Stimulated activated CD4-positive, alpha-beta T cell treated with anti-CD3 and anti-CD28 coated beads, TNF-alpha, amount 100 ng/mL, for 24 hours (primary cell): ENCODE measurements at places on chromosomes 2 and 18.
A peak's percentile ranks its signal among the peaks of the same experiment; 100 is the strongest.

- no peak for DNase-seq
Observed at GRCh38 chr2:75041731-75042600, 83.5 kb downstream of the POLE4 start.

GRCh38 chr2:136393514-136393913 lies 275.6 kb upstream of the CXCR4 start:
- no peak for DNase-seq

GRCh38 chr2:221874444-221874843 lies 302.3 kb upstream of the EPHA4 start:
- no peak for DNase-seq

DNA sequence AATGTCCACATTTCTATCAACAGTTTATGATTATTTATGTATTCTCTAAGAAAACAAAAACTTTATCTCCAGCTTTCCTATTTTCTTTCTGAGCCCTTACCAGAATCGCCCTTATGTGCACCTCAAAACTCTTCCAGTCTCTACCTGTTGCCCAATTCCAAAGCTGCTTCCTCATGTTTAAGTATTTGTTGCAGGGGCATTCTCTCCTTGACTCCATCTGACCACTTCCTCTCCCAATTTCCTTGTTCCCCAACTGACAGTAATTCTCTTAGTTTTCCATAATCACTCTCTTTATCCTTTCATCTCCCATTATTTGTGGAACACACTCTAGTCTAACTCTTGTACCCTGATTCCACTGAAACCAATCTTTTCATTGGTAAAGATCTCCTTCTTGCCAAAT lies 105.4 kb upstream of the RBBP8 start:
- no peak for DNase-seq

- no peak for DNase-seq
Observed at GRCh38 chr2:105822186-105822585, 77.5 kb downstream of the NCK2 start.

DNA sequence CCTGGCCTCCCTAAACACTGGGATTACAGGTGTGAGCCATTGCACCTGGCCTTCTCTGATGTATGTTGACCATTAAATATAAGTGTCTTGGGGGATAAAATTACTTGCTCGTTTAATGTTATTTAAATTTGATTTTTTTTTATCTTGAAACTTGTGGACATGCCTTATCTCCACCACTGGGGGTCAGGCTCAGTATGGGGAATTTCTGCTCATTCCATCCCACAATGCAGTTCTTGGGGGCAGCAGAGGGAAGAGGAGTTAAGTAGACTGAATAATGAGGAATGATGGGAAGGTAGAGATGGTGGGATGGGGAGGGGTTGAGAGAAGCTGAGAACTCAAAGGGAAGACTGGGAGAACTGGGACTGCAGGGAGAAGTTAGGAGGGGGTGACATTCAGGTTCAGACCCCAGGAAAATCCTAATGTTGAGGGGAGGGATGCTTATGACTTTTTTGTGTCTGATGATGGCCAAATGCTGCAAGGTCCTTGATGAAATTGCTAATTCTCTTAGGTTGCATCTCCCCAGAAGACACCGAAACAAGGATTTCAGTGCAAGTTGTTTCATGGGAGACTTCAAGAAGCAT lies 174.2 kb downstream of the MIB1 start:
- DNase-seq, result no peak

DNA sequence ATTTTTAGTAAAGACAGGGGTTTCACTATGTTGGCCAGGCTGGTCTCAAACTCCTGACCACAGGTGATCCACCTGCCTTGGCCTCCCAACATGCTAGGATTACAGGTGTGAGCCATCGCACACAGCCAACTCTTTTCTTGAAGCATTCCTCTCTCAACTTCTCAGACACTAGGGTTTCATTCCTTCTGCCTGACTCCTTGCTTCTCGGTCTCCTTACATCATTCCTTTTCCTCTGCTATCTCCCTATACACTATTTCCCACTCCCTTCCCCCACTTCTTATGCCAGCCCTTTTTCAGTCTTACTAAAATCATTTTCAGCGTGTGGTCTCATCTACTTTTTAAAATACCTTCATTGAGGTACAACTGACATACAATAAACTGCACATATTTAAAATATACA lies 6.1 kb downstream of the SOS1 start:
- no peak for DNase-seq

GRCh38 chr2:4174796-4175195 lies 471.4 kb downstream of the DCDC2C start:
- DNase-seq, result no peak

- DNase-seq, result no peak
Observed at GRCh38 chr2:166127217-166128155, at the start of gene SCN1A. Gene SCN1A, minus strand, starts transcription at chr2:166128020. Its CDS starts 54,399 bp downstream, at chr2:166073621.

DNA sequence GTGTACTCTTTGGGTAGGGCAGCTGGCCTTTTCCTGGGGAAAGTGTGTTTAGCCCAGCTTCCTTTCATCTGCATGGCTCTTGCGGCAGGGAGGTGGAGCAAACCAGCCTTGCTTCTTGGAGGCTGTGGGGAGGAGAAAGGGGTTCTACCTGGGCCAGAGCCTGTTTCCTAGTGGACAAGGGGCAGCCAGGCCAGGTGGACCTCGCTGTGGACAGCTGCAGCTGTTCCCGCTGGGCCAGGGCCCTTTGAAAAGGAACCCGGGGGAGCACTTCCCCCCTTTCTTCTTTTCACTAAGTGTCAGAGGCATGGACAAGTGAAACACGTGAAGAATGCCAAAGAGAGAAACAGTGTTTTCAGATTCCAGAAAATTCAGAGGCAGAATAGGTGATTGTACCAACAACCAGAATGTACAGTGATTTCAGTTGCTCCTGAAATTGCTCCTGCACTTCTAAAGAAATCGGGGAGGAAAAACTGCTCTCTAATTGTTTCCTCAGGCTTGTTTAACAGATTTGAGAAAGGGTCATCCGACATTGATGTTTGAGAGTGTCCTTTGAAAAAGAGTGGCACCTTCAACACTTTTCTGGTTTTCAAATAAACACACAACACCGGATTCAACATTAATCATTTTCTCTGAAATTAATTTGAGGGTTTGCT lies 3.9 kb downstream of the GLI2 start:
- no peak for DNase-seq

DNA sequence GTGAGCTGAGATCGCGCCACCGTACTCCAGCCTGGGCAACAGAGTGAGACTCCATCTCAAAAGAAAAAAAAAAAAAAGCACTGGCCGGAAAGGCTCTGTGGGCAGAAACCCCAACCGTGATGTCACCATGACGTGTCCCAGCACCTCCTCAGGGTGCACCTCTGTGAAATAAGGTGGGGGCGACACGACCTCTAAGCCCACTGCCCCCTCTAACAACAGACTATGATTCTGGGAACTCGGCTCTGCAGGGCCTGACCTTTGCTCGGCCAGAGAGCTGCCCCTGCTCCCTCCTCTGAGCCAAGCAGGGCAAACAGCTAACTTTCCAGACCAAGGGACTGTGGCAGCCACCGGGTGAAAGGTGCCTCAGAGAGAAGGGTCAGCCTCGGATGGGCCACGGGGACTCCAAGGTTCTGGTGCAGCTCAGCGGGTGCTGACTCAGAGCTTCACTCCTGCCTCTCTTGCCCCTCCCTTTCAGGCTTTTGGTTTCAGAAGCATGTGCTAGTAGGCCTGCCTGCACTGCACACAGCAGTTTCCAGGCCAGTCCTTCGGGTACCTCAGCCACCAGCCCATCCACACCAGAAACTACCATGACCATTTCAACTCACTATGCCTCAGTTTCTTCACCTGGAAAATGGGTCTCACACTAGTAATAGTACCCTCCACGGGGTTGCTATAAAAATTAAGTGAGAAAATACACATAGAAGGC lies 8.0 kb downstream of the TMBIM1 start:
- DNase-seq, result peak; percentile 63

GRCh38 chr2:199443589-199444130 lies 14.1 kb downstream of the SATB2 start:
- no peak for DNase-seq

GRCh38 chr2:46010925-46011490 lies 286.2 kb upstream of the EPAS1 start:
- DNase-seq, result no peak

- DNase-seq, result no peak
Observed at GRCh38 chr2:1591978-1592907, 152.1 kb downstream of the PXDN start.

DNA sequence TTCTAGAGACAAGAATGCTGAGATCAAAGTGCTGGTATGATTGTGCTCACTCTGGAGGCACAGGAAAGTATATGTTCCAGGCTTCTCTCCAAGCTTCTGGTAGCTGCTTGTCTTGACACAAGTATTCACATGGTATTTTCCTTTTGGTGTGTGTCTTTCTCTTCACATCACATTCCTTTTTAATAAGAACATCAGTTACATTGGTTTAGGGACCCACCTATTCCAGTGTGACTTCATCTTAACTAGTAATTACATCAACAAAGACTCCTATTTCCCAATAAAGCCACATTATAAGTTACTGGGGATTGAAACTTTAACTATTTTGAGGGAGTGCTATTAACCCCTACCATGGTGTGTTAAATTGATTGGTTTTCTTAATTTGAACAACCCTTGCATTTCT lies 119.1 kb downstream of the FSIP2 start:
- no peak for DNase-seq

DNA sequence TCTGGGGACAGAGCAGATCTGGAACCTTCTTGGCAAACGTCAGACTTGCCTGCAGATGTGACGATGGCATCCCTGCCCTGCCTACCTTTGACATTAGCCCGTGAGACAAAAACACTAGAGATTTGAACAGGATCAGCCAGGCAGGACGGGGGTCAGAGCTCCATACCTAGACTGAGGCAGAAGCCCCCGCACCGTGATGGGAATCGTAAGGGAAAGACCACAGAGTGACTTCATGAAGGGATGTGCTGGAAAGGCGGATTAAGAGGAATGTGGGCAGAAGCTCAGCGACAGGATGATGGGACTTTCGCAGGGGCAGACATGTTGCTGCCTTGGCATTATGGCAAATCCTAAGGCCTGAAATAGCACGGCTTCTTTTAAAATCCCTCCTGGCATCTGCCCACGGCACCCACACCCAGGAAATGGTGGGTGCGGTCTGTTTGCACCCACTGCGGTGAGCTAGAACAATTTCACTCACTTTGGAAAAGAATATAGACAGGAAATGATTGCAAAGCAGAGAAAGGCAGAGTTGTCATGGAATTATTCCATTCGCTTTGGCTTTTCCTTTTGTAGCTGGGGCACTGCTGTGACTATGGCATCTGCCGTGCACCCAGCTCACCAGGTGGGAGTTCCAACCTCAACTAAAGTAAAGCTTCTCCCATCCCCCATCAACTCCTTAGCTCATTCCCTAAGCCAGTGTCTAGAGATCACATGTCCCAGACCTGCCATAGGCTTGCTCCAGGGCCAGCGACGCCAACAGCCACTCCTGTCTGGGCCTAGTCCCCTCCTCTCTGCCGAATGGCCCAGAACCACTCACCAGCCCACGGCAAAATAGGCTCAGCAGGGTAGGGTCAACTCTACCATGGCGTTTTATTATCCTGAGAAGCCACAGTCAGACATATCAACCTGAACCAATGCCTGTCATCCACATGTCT lies 112.7 kb upstream of the NPAS2 start:
- DNase-seq, result no peak

DNA sequence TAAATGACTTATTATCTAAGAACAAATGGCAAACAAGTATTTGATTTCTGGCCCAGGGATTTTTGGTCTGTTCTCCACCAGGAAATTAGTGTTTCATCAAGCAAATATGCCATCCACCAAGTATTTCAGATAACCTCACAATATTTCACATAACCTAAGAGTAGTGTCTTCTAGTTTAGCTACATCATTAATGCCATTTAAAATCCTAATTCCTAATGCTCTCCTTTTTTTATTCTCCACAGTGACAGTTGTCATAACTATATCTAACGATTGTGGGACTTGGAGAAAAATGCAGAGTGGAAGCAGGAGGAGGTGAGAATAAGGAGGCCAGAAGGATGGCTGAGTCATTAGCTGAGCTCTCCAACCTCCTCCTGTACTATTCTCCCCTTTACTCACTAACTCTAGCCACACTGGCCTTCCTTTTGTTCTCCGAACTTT lies 58.5 kb upstream of the CTLA4 start:
- DNase-seq, result no peak

GRCh38 chr2:149009576-149010461 lies 28.7 kb upstream of the LYPD6B start:
- no peak for DNase-seq

DNA sequence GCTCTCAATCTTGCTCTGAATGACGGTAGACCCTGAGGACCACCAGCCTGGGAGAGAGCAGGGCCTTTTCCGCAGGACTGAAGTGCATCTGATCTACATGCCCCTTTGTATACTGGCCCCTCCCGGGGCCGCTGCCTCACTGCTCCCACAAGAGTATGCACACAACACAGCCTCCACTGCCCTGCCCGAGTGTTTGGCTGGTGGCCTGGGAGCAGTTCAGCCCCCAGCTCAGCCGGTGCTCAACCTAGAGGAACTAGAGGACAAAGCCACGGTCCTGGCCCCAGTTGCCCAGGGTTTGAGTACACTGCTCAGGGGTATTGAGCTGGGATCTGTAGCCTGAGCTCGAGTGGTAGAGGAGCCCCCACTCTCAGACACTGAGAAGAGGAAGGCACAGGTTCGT lies 118.9 kb upstream of the CAB39 start:
- no peak for DNase-seq

DNA sequence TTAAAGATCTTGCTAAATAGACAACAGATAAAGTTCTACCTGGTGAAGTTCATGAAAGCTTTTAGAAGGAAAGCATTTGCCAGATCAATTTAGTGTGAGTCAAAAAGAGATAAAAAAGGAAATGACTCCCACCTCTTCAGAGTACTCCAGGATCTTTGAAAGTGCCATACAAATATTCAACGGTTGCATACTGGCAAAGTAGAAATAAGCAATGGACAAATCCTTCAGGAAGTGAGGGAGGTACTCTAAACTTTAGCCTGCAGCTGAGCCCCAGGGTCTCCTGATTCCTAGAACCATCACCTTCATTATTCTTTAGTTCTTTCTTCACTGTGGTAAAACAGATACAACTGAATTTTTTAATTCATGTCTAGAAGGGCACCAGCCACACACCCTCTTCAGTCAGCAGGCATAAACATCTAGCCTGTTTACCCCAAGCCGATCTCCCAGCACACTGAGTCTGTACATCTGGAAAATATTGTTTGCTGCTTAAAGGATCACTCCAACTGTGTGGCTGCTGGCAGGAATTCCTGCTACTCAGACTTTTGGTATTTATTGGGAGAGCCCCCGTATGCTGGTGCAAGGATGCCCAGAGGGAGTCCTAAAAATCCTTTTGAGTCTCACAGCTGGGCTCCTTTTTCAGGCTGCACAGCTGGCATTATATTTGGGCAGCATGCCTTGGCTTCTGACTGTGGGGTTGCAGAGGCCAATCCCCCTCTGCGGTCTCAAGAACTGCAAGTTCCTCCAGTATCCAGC lies 72.3 kb upstream of the SESTD1 start:
- no peak for DNase-seq

DNA sequence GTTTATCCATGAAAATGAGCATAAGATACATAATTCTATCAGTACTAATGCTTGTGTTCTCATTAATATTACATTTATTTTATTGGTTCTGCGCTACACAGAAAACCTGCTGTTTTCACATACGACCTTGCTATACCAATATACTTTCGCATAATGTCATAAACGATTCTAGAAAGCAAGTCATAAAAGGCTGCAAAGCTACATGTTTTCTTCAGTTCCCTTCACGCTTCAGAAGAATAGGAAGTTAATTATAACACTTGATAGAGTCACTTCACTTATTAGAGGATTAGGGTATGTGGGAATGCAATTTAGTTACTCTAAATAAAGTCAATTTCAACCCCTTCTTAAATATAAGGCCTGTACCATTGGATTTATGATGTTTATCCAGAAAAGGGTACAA lies 29.0 kb downstream of the PSME4 start:
- DNase-seq, result no peak
